ENCODE measurements at places on chromosomes 11 and 22.

GRCh38 chr11:113249786-113250185, 64.6 kb upstream of the TTC12 start:
- no peak for DNase-seq

DNA sequence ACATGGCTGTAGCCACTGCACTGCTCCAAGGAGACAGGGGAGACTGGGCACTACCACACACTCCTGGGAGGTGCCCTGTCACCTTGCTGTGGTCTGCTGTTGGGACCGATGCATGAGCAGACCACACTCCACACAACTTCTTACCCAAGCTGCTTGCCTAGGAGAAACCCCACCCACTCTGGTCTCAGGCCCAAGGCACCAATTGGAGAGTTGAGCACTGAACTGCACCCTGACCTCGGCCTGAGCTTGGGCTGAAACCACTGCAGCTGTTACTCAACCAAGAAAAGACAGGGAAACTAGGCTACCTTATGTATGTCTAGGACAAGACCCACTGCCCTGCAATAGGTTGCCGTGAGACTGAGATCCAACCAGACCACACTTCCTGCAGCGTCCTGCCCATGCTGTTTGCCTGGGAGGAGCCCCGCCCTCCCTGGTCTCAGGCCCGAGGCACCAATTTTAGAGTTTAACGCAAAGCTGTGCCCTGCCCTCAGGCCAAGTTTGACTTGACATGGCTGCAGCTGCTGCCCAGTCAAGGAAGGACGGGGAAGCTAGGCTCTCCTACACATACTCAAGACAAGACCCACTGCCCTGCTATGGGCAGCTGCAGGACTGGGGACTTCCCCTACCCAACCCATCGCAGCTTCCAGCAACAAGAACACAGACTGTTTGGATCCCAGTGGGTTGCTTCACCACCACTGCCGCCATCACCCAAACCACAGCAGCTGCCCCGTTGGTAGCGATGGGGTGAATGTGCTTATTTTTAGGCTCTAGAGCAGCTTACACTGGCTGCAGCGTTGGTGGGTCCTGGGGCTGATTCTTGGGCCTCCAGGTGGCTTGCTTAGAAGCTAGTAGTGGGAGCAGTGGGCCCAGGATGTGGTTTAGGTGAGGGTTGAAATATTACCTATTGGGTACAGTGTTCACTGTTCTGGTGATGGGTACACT, 66.8 kb downstream of the BRD1 start:
- DNase-seq: no peak

DNA sequence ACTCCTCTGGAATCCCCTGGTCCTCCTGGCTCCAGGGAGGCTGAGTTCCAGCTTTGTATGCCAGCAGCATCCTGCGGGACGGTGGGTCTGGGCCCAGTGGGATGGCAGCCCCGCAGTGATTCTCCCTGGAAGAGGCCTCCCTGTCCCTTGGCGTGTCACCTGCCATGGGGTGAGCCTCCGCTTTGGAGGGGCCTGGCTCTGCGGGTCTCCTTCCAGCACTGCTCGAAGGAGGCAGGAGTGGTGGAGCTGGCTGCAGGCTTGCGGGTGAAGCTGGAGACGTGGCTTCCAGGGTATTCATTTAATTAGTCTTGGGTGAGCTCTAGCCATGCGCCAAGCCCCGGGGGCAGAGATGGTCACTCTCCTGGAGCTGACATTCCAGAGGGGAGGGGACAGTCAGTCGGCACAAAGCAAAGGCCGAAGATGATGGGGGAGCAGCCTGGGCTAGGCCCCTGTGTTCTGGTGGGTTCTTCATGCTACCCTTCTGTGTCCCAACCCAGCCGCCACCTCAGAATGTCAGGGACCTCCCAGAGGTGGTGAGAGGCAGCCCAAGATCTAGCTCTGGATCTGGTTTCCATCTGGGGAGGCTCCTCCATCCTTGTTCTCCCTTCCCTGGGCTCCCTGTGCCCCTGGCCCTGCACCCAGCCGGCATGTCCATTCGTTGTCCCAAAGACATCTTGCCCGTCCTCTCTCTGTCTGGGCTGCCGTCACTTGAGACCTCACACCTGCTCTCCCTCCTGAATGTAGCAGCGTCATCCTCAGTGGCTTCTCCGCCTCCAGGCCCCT, 1332.5 kb downstream of the BRD1 start:
- no peak for DNase-seq

DNA sequence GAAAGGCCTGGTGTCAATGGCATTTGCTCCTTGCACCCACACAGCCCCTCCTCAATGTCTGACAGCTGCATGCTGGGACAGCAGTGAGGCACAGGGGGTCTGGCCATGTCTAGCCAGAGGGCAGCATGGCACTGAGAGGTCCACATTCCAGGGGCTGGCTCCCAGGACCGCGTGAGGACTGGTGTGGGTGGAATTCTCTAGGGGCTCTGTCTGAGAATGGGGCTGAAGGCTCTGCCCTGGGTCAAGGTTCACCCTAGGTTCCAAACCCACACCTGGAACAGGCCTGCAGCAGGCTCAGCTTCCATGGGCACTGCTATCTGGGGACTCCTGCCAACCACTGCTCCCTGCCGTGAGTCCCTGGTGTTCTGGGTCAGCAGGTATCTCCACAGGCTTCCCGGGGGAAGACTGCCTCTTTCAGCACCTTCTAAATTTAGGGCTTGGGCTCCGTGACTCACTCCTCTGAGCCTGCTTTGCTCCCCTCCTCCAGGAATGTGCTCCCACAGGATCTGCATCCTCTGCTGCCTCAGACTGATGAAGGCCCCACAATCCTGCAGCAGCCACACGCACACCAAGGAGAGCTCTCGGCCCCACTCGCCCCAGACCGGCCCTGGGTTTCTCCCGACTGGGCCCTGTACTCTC, 4.2 kb downstream of the STARD10 start:
- no peak for DNase-seq
